Left renal pelvis (tissue), 4 donors: ENCODE measurements at places on chromosomes 11 and 22.

GRCh38 chr11:126588630-126589491 lies 233.4 kb downstream of the ST3GAL4 start:
- no peak for DNase-seq

GRCh38 chr11:29260939-29261705 lies 755.7 kb downstream of the KCNA4 start:
- DNase-seq, result no peak

DNA sequence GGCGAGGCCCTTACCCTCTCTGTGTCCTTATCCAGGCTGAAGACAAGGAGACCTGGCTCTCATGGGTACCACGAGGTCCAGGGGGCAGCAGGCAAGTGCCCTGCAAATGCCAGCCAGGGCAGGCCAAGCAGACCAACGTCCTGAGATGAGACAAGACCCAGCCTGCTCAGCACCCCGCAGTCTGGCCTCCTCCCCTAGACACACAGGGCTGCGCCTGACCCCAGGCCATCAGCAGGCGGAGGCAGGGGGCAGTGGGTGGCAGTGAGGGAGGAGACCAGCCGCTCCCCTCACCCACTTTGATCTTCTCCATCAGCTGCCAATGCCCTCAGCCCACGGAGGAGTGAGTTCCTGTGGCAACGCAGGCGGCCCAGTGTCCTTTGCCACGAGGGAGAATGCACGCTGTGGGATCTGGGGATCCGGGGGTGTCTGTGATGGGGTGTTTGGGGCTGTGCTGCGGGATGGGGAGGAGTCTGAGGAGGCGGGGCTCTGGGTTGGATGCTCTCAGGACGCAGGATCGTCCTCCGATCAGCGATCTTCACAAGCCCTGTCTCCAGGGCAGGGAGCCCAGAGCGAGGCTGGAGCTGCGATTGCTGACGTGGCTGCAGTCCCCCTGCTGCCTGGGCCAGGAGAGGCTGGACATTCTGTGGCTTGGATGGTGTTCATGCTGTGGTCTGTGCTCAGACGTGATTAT lies 30.5 kb upstream of the PPARA start:
- DNase-seq, result no peak

DNA sequence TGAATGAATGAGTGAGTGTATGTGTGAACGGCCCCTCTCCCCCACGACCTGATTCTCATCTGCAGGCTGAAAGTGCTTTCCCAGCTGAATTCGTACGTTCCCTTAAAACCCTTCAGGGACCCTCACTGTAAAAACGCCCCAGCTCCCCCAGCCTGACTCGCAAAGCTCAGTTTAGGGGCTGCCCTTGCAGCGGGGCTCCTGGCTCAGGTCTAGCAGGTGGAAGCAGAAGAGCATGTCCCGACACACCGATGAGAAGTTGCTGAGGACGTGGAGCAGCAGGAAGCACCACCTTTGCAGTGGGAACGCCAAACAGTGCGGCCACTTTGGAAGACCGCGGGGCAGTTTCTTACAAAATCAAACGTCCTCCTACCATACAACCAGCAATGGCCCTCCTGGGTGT lies 3.6 kb upstream of the MRPL23 start:
- no peak for DNase-seq

DNA sequence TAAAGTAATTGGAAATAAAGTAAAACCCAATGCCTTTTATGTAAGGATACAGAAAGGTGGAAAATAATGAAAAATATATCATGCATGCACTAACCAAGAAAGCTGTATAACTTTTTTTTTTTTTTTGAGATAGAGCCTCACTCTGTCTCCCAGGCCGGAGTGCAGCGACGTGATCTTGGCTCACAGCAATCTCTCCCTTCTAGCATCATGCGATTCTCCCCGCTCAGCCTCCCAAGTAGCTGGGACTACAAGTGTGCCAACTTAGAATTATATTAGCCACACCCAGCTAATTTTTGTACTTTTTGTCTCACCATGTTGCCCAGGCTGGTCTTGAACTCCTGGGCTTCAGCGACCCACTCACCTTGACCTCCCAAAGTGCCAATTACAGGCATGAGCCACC lies 4.5 kb downstream of the GGT5 start:
- no peak for DNase-seq

DNA sequence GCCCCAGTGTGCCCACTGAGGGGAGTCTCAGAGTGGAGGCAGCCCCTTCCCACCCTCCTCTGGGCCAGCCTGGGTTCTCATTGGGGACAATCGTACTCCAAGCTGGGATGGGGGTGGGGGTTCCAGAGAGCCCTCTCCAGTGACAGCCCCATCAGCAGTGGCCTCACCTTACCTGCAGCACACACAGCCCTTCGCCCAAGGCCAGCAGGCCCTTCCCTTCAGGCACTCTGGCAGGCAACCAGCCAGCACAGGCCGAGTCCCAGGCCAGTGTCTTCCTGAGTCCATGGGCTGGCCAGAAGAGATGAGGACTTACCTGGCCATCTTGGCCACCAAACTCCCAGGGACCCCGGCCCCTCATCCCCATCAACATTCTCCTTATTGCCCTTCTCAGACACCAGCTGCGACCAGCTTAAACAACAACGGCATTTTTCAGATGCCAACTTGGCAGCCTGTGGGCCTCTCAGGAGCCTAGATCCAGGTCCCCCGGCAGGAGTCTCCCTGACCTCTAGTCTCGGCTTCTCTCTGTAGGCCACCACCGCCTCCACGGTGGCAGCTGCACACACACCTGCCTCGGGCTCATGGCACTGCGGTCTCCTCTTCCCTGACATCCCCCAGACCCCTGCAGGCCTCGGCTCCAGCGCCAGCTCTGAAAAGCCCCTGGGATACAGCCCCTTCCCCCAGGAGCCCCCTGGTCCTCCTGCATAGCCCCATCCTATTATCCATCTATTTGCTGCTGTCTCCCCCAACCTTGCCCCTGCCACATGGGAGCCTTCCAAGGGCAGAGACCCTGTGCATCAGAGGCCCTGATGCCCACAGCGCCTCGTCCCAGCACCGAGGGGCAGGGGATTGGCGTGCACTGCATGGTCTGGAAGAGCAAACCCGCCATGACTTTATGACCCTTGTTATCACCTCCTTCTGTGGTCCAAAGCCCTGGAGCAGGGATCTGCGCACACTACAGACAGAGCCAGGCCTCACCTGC lies 111.2 kb upstream of the FGF3 start:
- DNase-seq, result no peak
